ENCODE measurements at places on chromosomes 5 and 9.

DNA sequence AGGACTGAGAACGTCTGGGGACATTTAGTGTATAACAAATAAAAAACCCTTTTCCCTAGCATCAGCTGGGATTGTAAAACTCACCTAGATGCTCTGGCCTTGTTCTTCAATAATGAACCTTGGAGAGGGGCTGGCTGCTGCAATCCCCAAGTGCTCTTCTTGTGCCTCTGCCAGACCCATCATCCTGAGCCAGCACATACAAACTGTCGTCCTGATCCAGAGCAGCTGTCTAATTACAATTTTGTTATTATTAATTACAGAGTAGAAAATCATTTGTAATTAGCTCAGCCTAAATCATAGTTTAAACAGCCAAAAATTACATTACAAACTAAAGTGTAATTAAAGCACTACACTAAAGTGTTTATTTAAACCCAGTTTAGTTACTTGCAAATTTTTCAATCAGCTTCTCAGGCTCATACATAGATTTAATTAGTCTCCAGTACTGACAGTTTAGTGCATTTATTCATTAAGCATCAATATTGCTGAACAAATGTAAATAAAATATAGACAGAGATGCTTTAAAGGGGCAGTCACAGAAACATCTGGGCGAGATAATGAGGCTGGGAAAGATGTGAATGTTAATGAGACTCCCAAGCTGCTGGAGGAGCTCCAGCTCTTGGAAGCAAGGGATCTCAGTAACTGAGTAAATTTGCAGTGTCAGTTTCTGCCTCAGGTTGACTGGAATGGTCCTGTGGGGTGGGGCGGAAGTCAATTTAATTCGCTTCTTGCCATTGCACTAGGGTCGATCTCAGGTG is 632.3 kb upstream of the TLE4 start:
- DNase-seq = no peak

GRCh38 chr5:69024241-69024651 is 69.6 kb upstream of the SLC30A5 start:
- no peak for DNase-seq

GRCh38 chr9:109181284-109181683 is 14.2 kb upstream of the FRRS1L start:
- no peak for DNase-seq

GRCh38 chr5:134989266-134989830 is 21.6 kb downstream of the CATSPER3 start:
- DNase-seq = no peak

DNA sequence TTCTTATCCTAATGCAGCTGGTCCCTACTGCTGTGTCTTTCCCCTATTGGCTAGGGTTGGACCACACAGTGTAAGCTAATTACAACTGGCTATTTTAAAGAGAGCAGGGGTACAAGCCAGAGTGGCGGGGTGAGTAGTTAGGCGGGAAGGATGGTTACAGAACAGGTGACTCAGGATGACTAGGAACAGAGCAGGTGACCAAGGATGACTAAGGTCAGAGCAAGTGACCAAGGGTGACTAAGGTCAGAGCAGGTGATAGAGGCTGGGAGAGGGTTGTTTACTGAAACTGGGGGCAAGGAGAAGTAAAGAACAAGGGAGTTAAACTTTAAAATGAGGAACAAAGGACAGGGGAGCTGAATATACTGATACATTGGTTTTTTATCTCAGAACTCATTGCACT is 125.4 kb downstream of the PTTG1 start:
- DNase-seq = no peak

DNA sequence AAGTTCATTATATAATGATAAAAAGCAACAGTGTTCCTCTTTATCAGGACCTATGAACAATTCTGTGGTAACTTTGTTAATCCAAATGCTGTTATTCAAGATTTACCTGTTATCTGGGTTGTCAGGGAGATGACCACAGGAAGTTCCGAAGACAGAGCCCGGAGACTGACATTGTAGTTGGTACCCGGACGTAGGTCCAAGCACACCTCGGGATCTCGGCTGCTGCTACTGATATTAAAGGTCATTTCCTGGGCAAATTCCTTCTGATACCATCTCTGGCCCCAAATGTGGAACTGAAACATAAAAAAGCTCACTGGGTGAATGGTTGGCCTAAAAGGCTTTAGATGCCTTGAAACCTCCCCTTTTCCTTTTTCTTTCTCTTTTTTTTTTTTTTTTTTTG is 96.7 kb downstream of the SUSD1 start:
- no peak for DNase-seq

Measured in SK-N-MC (cell line).